ENCODE measurements at places on chromosomes 16 and 17.

- no peak for DNase-seq
Measured at GRCh38 chr16:65988024-65988595, 378.4 kb upstream of the CDH5 start.

GRCh38 chr16:23125277-23125676, 24.0 kb downstream of the USP31 start:
- no peak for DNase-seq

DNA sequence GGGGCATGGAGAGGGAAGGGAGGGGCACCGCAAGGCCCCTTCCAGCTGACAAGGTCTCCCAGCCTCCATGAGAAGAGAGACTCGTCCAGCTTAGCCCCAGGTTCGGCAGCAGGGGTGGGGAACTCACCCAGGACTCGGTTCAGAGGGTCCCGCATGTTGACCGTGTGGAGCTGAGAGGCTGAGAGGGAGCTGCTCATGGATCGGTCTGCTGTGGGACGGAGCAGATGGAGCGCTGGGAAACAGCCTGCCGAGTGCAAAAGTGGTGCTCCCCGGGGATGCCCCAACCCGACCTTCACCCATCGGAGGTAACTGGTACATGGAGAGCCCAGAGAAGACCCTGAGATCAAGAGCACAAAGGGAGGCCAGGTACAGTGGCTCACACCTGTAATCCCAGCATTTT, 4.9 kb downstream of the CSF3 start:
- DNase-seq, result no peak

DNA sequence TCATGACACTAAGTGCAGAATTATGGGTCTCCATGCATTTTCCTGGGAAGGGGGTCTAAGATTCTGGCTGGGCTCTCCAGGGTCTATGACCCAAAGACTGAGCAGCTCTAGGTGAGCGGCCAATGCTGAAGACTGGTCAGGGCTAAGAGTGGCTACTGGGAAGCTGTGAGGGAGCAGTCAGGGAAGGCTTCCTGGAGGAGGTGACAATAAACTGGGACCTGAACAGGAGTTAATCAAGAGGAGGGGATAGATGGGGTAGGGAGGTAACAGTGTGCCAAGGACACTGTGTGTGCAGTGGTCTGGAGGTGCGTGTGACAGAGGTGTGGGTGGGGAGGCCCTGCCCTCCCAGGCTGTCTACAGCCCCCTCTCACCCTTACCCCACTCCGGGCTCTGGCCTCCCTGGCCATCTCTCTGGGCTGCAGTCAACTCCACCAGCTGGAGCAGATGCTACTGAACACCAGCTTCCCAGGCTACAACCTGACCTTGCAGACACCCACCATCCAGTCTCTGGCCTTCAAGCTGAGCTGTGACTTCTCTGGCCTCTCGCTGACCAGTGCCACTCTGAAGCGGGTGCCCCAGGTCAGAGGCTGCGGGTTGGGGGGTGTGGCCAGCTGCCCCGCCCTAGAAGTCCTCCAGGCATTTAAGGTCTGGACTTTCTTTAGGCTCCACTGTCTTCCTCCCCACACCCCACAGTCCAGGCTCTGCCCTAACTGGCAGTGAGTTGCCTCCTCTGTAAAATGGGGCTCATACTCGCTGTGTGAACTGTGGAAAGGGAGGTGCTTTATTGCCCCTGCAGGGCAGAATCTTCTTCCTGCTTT, 20.4 kb downstream of the ADGRG5 start:
- DNase-seq, result no peak

DNA sequence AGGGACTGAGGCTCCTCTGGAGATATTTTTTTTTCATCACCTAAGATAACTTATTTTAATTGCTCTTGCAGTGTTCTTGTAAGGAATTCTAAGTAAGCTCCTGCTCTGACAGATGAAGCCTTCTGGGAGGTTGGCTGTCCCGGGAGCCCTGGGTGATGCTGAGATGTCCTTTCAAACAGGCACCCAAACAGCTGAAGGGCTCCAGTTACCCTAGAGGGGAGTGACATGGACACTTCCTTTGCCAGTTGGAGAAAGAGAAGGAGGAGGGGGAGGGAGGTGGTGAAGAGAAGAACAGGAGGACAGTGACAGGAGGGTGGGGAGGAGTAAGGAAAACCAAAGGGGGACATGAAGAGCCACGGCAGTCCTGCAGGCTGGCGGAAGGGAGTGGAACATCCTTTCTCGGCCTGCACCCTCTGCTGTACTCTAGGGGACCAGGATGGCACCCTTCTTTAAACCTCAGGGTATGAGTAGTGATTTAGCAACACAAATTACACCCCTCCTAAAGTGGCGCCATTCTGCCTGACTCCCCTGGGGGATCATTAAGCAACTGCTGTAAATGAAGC, 51.8 kb downstream of the MYH3 start:
- no peak for DNase-seq

GRCh38 chr17:29116804-29117753, 63.1 kb downstream of the MYO18A start:
- peak; percentile 82 for DNase-seq

- DNase-seq, result no peak
Measured at GRCh38 chr16:84486126-84486525, 18.3 kb downstream of the MEAK7 start.

Measured in A549 (cell line).